ENCODE measurements at places on chromosomes 7 and 10.
A peak's percentile ranks its signal among the peaks of the same experiment; 100 is the strongest.

DNA sequence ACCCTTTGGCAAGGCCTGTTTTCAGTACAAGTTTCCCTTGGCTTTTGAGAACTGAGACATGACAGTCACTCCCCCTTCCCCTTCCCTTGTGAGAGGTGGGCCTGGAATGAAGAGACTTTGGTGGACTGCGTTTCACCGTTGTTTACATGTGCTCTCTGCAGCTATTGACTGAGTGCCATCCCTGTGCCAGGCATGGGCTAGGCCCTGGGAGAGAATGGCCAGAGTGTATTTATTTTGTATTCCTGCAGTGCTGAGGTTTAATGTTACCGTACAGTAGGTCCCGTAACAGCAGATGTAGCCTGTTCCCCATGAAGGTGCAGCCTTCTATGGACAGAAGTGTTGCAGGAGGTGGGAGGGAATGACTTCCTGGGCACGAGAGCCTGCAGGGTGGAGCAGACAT is 50.0 kb downstream of the TACR2 start:
- DNase-seq: no peak

GRCh38 chr7:134669845-134670373 is 23.3 kb downstream of the BPGM start:
- no peak for DNase-seq

- DNase-seq: peak; percentile 54
These were observed 53.2 kb downstream of the A1CF start for GRCh38 chr10:50832171-50832751.

GRCh38 chr10:69860271-69860670 is 58.6 kb downstream of the COL13A1 start:
- no peak for DNase-seq

GRCh38 chr10:76114581-76115001 is 683.2 kb downstream of the LRMDA start:
- DNase-seq: no peak

DNA sequence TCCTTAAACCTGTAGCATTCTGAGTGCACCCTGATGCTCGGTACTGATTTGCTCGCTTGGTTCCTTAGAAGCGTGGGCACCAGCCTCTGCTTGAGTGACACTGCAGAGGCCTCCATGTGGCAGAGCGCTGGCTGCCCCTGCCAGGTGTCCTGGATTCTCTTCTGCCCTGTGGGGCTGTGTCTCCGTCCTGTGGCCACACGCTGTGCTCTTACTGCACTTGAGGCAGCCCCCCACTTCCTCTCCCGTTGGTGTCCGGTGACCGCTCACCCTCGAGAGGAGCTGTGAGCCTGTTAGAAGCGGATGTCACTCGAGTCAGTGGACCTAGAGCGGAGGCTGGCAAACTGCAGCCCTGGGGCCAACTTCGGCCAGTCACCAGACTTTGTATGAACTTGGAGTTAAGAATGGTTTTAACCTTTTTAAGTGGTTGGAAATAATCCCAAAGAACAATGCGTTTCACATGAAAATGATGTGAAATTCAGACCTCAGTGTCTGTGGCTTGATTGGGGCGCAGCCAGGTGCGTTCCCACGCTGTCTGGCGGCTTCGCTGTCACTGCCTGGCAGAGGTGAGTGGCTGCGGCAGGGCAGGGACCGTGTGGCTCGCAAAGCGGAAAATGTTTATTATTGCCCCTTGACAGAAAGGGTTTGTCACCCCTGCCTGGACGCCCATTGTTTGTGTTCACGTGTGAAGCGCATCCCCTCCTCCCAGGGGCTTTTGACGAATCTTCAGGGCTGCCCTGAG is 114.6 kb downstream of the CYTH3 start:
- DNase-seq: no peak

GRCh38 chr10:70603449-70603801 is 884 bp upstream of the PRF1 start:
- DNase-seq: no peak

DNA sequence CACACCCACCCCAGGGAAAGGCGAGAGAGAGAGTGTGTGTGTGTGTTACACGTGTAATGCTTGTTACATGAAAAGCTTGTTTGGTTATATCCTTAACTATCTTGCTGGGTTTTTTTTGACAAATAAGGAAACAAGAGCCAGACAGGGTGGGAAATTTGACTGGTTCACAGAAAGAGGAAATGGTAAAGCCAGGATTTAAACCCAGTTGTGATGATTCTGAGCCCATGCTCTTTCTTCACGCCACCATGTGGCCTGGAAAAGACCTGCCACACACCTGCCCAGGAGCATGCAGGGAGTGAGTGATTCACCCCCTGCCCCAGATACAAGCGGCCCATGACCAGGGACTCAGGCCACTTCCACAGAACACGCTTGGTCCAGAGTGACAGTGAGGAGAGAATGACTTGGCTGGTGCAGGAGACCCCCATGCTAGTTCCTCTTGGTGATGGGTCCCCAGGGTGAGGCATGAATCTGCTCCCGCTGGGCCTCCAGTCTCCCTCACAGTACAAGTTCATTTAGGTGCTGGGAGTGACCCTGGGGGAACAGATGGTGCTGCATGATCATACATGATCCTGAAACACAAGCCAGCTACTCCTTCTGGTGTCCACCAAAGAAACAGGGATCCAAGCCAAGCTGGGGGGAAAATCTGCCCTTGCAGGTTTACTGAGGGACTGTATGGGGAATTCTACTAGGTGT is 21.0 kb upstream of the EIF5AL1 start:
- DNase-seq: no peak

DNA sequence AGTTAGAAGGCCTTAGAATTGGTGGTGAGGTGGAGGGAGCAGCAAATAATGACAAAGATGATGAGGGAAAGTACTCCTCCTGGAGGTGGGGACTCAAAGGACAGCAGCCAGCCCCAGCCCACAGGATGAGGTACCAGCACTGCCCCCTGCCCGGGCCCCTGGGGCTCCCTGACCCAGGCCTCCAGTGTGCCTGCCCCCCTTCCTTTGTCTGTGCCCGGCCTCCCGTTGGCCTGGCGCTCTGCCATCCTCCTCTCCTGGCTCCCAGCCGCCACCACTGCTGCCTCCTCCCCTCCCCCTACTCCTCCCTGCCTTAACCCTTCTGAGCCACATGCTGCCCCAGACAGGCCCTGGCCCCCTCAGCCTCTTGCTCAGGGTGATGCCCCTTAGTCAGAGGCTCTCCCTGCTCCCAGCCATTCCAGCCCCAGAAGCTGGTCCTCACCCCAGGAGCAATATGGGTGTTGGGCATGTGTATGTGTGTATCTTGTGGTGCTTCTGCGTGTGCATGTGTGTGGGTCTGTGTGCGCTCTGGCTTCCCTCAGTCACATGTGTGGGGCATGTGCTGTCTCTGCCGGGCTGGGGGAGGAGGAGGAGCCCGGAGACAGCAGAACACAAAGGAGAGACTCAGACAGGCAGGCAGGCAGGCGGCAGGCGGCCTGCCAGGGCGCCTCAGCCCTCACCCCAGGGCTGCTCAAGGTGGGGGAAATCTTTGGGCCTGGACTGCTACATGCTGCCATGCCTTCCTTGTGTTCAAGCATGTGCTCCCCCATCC is 2.6 kb downstream of the LDB1 start:
- peak; percentile 83 for DNase-seq

- no peak for DNase-seq
These were observed 43.9 kb downstream of the TNS3 start for GRCh38 chr7:47537716-47538675.

- no peak for DNase-seq
These were observed 22.1 kb upstream of the HSPB1 start for GRCh38 chr7:76280408-76280807.

DNA sequence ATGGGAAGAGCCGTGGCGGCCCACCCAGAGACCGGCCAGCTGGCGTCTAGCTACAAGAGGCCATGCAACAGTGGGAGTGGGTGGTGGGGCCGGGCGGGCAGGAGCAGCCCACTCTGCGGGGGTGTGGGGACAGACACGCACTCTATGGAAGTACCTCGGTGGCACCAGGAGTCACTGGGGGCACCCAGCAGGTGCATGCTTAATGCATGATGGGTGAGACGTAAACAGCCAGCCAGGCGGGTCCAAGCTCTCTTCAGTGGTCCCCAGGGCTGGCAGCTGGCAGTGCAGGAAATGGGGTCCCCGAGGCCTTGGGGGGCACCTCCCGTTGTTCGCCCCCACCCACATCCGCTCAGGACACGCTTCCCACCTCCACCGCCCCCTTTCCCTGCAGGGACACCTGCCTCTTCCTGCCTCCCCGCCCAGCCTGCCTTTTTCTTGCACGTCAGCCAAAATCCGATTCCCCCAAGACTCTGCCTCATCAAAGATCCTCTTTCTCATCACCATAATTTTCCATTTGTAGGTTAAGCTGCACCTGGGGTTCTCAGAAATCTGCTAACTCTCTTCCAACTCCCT is 22.6 kb upstream of the PSMG3 start:
- DNase-seq: no peak

DNA sequence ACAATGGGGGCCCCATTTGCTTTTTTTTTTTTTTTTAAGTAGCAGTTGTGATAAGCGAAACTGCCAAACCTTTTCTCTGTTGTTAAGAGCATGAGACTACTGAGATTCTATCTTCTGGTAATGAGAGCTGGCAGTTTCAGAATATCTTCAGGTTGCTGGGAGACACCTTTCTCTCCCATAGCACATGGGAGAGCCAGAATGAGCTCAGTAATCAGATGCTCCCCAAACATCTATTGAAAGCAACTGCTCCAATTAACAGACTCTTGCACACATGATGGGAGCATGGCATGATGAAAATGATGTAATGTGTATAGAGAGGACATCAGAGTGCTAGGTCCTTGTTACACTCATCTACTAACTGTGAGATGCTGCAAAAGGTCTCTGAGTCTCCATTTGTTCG is 18.8 kb downstream of the MYO3A start:
- no peak for DNase-seq

DNA sequence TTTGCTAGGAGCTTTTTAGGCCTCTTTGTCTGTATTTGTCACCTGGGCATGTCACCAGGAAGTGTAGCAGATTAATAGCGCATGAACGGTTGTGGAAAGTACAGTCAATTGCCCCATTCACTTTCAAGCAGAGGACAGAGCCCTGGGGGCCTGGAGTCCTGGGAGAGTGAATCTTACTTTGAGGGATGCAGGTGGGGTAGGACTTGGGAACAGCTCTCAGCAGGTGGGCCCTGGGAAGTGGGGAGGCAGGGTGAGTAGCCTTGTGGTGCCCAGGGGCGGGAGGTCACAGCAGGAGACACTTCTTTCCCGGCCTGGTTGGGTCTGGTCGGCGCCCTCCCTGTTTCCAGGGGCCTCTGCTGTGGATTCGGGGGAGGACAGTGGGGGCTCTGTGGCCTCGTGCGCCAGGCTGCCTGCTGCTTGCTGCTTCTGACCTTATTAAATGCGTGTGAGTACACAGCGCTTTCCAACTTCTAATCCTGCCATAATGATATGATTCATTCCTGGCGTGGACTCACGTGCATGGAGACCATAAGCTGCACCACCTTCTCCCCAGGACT is 51.6 kb upstream of the AQP1 start:
- no peak for DNase-seq

DNA sequence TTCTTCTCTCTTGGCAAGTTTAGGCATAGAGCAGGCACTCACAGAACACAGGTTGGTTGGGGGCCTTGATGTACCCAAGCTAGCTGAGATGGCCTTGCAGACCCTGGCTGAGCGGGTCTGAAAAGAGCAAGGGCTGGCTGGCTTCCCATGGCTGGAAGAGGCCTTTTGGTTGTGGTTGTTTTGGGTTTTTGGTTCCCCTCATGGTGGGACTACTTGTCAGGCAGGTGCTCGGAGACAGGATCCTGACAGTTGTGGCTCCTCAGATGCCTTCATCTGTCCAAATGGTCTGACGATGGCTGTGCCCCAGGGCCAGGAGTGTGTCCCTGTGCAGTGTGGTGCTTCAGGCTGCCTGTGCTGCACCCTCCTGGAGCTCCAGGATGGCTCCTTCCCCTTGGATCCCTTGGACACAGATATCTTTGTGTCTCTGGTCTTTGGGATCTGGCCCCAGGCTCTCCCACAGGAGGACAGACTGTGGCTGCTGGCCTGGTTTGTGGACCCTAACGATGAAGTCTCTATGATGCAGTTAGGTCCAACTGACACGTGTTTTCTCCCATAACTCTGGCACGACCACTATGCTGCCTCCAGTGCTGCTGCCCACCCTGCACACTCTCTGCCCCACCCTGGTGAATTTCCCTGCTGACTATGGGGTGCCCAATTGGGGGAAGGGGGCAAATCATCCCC is 321.5 kb upstream of the ZNF32 start:
- DNase-seq: no peak

GRCh38 chr10:132556994-132557441 is 19.4 kb downstream of the INPP5A start:
- no peak for DNase-seq

GRCh38 chr10:132705173-132705572 is 80.8 kb downstream of the NKX6-2 start:
- no peak for DNase-seq

GRCh38 chr10:130368761-130369560 is 232.8 kb downstream of the GLRX3 start:
- DNase-seq: no peak

All from left lobe of liver (tissue), 2 donors.